Amygdala (tissue), 56 donors: ENCODE measurements at places on chromosomes 3 and 15.

- no peak for DNase-seq
These were observed 610.7 kb upstream of the GRM7 start for GRCh38 chr3:6250167-6250566.

- no peak for DNase-seq
These were observed 963.5 kb downstream of the NTRK3 start for GRCh38 chr15:87293031-87293430.

- no peak for DNase-seq
These were observed 62.7 kb upstream of the CD47 start for GRCh38 chr3:108153451-108153981.

- peak; percentile 38 for DNase-seq
These were observed at the start of the genes LRRC34 and LRRIQ4 for GRCh38 chr3:169812332-169813235. LRRC34 (minus strand) TSS chr3:169812904; CDS start chr3:169812548, 356 bp downstream. LRRIQ4 (plus strand) TSS chr3:169812870; CDS start chr3:169821922, 9,052 bp downstream.

- DNase-seq: no peak
These were observed 102.2 kb downstream of the AQP9 start for GRCh38 chr15:58240191-58240932.

DNA sequence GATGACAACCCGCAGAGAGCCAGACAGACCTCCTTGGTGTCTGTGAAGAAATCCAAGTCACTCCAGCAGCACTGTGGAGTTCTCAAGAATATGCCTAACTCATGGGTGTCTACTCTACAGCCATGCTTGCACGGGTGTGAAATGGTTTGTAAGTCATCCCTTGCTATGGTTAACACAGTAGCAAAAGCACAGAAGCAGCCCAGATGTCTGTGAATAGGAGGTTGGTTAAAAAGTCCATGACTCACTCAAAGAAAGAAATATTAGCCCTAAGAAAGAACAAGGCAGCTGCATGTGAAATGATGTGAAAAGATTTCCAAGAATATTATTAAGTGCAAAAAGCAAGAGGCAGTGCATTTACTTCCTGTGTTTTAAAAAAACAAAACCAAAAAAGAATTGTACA lies 12.1 kb upstream of the LIMD1 start:
- no peak for DNase-seq

DNA sequence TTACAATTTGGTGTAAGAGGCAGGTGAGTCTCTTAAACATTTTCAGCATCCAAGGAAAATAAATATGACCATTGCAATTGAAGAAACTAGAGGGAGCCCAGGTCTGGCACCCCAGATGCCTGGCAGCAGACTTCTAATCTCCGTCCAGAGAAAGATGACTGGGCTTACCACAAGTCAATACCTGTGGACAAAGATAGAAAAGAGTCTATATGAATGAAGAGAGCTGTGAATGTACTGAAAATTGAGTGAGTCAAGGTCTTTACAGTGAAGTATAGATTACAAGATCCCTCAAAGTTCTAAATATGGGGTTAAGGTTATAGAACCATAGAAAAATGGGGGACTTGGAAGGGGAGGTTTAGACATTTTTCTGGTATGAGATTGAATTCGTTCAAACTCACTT lies 827.4 kb upstream of the NR2F2 start:
- no peak for DNase-seq
